ENCODE measurements at places on chromosomes 2 and 18.

DNA sequence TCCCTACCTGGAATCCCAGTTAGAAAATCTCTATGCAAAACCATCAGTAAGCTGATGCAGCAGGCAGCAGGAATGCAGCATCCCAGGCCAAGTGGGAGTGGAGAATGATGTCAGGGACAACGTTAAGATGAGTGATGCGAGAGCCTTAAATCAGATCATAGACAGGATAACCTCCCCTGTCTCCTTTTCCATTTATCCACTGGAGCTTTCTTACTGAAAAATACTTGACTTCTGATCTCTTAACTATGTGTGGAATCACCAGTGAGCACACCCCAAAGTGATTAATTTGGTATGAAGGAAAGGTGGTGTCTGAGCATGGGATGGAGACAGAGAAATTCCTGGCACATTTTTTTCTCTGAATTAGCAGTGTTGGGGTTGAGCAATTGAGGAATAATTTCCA lies 98.0 kb downstream of the RND3 start:
- DNase-seq = no peak

DNA sequence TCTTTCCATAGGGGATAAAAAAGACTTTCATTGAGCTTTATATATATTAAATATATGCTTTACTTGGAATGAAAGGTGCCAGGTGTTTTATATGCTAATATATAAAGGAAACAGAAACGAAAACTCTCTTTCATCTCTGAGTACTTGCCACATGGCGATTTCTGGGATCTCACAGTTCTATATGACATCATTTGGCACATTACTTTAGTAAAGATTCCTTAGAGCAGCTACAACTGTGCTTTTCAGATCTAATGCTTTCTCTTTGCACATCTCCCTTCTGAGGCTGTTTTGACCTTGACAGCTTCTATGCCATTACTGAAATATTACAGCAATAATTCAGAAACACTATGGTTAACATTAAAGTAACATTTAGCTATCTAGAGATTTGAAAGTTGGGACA lies 1082.9 kb upstream of the CDH2 start:
- DNase-seq = no peak

DNA sequence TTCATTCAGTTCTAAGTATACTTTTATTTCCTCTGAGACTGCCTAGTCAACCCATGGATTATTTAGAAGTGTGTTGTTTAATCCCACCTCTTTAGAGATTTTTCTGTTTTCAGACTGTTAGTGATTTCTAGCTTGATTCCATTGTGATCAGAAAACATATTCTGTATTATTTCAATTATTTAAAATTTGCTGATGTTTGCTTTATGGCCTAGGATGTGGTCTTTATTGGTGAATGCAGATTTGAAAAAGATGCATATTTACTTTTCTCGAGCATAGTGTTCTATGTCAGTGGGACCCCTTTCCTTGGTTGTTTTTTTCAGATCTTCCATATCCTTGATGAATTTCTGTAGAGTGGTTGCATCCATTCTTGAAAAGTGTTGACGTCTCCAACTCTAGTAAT lies 487.2 kb upstream of the HS6ST1 start:
- DNase-seq = no peak

DNA sequence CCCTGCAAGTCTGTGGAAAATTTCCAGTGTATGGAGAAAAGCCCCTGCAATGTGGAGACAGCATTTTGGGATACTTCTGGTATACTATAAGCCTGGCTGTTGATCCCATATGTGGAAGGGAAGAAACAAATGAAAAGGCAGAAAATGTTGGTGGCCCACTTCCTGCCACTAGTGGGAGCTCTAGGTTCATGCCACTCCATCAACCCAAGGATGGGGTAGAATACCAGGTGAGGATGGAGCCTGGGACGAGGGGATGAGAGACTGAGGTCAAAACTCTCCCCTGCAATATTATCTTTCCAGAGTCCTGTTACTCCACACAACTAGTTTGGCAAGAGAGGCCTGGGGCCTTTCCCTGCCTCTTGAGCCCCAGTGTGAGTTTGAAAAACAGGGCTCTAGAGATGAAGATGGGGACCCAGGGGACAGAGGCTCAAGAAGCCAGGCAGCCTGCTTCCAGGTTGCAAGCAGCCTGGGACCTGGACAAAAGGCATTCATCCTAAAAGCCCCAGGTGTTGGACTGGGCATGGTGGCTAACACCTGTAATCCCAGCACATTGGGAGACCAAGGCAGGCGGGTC lies 31.9 kb downstream of the BMP10 start:
- no peak for DNase-seq

GRCh38 chr2:117944816-117945215 lies 69.1 kb downstream of the CCDC93 start:
- no peak for DNase-seq

- no peak for DNase-seq
These were observed 134.2 kb upstream of the CHAC2 start for GRCh38 chr2:53633441-53633840.

GRCh38 chr2:122433123-122433754 lies 677.8 kb downstream of the TSN start:
- DNase-seq = no peak

- no peak for DNase-seq
These were observed 24.4 kb upstream of the TRPM8 start for GRCh38 chr2:233892793-233893192.

GRCh38 chr18:11902522-11903292 lies 5.4 kb downstream of the MPPE1 start:
- no peak for DNase-seq

Data from hippocampal formation (tissue), 2 donors.